ENCODE measurements at places on chromosomes 13 and 19.

GRCh38 chr19:35290381-35291127, 1.4 kb upstream of the MAG start:
- DNase-seq, result no peak

DNA sequence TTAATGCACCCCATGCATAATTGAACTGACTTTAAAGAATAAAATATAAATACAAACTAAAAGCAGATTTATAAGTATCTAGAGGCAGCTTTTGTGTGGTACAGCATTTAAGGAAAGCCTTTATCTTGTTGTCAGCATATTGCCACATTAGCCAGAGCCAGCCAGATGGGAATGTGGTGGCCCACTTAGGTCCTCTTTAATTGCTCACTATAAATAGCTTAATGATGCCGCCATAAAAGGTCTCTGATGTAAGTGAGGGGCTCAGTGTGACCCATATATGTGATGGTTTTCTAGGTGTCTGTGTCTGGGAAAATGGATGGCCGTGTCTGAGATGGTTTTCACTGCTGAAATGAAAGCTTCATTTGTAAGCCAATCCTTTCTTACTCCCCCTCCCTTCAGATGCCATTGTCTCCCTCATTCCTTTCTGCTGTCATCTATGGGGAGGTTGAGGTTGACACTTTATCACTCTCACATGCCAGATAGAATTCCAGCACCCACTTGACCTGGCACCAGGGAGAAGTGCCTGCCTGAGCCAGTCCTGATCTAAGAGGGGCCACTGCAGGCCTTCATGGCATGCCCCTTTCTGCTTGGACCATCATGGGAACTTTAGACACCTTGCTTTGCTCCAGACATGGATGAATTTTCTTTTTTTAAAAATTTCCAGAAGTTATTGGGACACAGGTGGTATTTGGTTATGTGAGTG, 135.3 kb downstream of the MTUS2 start:
- no peak for DNase-seq

DNA sequence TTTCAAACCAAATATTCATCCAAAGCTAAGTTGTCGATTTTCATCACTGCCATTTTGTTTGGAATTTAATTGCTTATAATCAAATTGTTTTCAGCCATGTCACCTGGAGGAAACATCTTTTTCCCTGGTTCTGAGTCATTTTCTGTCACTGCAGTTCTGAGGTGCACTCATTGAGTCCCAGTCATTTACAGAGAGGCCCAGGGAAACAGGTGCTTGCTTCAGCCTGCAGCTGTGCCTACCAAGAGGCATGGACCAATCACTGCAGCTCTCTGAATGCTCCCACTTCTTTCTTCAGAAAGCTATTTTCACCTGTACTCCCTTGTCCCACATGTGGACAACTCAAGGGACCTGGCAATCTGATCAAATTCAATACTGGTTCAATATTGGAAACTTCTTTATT, 308.1 kb downstream of the COG6 start:
- no peak for DNase-seq

DNA sequence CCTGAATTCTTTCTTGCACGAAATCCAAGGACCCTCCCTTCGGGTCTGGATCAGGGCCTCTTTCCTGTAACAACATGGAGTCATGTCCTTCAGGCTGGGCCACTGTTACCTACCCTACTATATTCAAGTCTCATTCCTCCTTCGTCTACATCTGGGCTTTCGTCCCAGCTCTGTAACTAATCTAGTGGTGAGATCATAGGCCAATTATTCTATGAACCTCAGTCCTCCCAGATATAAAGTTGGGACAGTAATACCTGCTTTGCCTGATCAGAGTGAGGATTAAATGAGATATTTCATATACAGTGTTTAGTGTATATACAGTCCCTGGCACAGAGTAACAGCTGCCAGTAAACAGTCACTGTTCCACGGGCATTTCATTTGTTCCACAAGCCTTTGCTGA, 48.3 kb upstream of the ATP12A start:
- no peak for DNase-seq

- DNase-seq, result no peak
These were observed 244.8 kb downstream of the TSHZ3 start for GRCh38 chr19:31104451-31104850.

DNA sequence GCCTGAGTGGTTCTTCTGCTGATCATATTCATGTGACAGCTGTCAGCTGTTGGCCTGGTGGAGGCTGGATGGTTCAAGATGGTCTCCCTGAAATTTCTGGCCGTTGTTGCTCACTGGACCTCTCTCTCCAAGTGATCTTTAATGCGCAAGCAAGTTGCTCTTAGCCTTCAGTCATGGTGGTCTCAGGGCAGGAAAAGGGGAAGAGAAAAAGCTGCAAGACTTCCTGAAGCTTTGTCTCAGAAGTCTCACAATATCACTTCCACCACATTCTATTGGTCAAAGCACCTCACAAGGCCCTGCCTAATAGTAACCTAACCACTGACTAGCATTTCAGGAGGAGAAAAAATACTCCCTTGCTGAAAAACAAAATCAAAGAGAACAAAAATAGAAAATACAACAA, 1.6 kb upstream of the ZNF567 start:
- DNase-seq, result no peak

- DNase-seq, result no peak
These were observed 11.6 kb downstream of the CTU1 start for GRCh38 chr19:51096473-51097165.

- DNase-seq, result no peak
These were observed 14.9 kb downstream of the FXYD5 start for GRCh38 chr19:35169221-35169995.

GRCh38 chr13:26968431-26969341, 202.9 kb downstream of the USP12 start:
- peak; percentile 93 for DNase-seq

- DNase-seq, result no peak
These were observed 786.6 kb upstream of the SLITRK6 start for GRCh38 chr13:86585835-86586234.

- no peak for DNase-seq
These were observed 130.7 kb upstream of the SGCG start for GRCh38 chr13:23050126-23050525.

DNA sequence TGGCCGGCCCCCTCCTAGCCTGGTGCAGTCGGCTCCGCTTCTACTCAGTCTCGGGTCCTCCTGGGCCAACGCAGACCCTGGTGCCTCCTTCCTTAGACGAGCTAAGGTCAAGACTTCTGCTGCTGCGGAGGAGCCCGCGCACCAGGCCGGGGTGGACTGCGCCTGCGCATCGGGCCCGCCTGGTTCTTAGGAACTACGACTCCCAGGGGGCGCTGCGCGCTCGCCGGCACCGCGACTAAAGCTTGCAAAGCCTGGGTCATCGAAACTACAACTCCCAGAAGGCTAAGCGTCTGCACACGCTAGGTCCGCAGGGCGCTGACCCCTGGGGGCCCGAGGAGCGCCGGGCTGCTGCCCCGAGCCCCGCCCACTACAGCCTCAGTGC, at the start of gene ZNF835:
ZNF835 (minus strand) TSS at position 145 of the 382 bp plus-strand sequence. CDS start 6,559 bp downstream, outside the sequence.
- DNase-seq, result no peak

- no peak for DNase-seq
These were observed 11.0 kb downstream of the ZNF835 start for GRCh38 chr19:56660381-56661107.

- DNase-seq, result no peak
These were observed 359.8 kb upstream of the HTR2A start for GRCh38 chr13:47256618-47257017.

DNA sequence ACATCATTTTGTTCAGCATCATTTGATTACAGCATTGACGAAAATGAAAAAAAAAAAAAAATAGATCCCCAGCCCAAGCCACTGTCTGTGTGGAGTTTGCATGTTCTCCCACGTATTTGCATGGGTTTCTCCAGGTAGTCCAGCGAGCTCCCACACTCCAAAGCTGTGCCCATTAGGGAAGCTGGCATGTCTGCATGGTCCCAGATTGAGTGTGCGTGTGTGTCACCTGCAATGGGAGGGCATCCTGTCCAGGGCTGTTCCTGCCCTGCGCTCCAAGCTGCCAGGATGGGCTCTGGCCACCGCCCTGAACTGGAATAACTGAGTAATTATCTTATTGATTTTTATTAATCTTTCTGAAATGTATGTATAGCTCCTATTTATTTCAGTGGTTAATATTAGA, 88.6 kb downstream of the KLF12 start:
- no peak for DNase-seq

DNA sequence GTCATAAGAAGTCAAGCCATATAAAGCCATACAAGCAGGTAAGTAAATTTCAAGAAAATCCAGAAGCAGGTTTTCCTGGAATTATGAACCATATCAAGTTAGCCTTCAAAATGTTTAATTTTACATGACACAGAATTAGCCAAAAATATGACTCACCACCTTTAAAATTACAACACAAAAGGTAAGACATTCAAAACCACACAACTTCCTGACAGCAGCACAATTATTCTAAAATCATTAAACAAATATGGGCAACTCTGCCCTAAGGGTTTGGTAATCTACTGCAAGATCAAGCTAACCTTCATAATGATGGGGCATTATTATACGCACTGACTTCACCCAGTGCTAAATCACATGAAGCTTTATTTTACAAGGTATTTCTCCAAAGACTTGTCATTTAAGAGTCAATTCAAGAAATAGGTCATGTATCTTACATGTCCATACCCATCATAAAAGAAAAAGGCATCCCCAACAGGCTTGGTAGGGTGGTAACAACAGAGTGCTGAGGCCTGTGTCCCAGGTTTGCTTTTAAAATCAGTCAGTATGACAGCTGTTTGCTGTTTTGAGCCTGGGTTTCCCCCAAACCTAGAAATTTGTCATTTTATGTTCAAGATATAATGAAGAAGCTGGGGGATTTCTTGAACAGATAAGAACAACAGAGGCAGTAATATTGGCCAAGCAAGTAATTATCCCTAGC, 15.2 kb downstream of the RCBTB1 start:
- no peak for DNase-seq

DNA sequence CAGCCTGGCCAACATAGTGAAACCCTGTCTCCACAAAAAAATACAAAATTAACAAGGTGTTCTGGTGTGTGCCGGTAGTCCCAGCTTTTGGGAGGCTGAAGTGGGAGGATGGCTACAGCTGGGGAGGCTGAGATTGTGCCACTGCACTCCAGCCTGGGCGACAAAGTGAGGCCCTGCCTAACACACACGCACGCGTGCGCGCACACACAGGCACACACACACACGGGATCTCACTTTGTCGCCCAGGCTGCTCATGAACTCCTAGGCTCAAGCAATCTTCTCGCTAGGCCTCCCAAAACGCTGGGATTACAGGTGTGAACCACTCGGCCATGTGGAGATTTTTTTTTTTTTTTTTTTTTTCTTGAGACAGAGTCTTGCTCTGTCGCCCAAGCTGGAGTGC, 3.2 kb upstream of the BTBD2 start:
- no peak for DNase-seq

- DNase-seq, result no peak
These were observed 17.9 kb upstream of the EPHX3 start for GRCh38 chr19:15249972-15250639.

GRCh38 chr13:28100150-28101121, at the start of gene FLT3:
Gene FLT3, minus strand, starts transcription at chr13:28100576. Its CDS starts 66 bp downstream, at chr13:28100510.
- DNase-seq, result no peak

DNA sequence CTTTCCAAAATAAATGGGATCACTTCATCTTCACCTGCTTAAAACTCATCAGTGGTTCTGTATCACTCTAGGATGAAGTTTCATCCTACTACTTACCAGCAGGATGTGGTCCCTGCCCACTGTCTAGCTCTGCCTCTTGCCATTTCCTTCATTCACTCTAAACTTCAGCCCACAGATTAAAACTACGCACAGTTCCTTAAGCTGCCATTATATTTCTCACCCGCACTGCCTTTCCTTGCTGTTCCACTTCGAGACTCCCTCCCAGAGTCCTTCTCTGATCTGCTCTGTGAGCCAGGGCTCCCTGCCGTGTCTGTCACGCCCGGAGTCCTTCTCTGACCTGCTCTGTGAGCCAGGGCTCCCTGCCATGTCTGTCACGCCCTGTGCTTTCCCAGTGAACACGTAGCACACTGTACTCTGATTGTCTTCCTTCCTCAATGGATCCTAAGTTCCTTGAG, 52.0 kb upstream of the NPAS1 start:
- DNase-seq, result peak; percentile 82

DNA sequence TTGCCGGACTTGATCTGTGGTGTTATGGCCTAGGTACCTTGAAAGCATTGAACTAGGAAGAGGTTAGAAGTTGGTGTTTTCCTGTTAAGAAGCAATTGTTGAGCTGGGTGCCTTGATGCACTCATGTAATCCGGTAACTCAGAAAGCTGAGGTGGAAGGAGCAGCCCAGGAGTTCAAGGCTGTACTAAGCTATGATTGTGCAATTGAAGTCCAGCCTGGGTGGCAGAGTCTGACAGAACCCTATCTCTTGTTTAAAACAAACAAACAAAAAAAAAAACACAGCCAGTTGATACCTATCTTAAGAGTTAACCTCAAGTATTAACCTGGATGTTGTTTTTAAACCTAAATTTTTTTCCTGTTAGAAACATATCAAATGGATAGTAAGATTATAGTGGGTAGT, 19.3 kb downstream of the SAFB start:
- DNase-seq, result no peak
